Posterior cingulate gyrus (tissue), 11 donors: ENCODE measurements at places on chromosomes 1 and 21.
A peak's percentile ranks its signal among the peaks of the same experiment; 100 is the strongest.

GRCh38 chr1:115694805-115695204 is 53.0 kb downstream of the VANGL1 start:
- no peak for DNase-seq

DNA sequence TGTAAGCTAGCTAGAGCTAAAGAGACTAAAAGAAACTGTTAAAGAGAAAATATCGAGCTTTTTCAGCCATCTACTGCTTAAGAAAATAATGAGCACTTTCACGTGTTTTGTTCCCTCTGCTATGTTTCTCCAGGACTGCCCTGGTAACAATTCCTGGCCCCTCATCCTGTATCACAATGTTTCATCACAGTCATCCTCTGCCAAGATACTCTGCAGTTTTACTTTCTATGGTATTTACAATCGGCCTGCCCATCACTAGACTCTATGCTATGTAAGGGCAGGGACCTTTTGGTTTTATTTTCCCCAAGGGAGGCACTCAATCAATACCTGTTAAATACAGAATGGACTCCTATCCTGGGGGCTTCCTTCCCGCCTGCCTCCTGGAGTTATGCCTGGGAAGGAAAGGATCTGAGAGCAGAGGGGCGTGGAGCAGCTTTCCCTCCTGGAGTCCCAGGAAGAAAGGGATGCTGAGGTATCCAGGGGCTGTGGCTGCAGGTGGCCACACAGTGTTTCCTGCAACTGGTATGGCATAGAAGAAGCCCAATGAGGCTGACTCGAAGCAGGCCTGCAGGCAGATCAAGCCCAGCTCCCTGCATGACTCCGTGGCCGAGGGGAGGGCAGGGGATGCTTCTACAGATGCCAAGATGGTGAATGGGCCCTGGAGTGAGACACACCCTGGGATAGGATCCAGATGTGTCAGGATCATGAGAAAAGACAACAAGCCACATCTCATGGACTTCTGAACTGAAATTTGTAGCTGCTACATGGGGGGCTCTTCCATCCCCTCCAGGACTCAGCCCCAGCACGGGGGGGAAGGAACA is 52.9 kb downstream of the MATN1 start:
- DNase-seq, result no peak

DNA sequence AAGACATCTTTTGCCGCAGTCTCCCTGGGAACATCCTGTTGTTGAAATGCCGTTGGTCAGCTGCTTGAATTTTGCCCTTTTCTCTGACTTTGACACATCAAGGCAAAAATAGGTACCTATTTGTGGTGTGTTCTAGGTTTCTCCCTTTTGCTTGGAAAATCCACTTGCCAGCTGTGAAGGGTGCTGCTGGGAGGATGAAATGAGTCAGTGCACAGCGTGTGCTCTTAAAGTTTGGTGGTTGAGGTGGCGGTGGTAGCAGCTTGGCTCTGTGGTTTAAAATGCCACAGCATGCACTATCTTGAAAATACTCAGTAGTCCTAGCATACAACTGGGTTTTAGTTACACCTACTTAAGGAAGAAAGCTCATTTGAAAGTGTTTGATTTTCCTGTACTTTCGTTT is 183.8 kb downstream of the DHRS3 start:
- DNase-seq, result peak; percentile 88

DNA sequence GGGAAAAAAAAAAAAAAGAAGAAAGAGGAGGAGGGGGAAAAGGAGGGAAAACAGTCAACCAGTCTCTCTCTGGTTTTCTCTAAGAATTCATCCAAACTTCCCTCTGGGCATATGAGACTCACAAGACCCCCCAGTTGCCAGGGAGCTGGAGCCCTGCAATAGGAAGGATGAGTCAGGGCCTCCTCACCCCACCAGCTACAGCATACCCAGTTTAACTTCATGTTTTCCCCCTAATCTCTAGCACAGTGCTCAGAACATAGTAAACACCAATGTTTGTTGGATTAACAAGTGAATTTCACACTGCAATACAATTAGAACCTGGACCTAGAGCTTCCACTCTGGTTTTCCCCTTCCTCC is 7.8 kb downstream of the F11R start:
- no peak for DNase-seq

DNA sequence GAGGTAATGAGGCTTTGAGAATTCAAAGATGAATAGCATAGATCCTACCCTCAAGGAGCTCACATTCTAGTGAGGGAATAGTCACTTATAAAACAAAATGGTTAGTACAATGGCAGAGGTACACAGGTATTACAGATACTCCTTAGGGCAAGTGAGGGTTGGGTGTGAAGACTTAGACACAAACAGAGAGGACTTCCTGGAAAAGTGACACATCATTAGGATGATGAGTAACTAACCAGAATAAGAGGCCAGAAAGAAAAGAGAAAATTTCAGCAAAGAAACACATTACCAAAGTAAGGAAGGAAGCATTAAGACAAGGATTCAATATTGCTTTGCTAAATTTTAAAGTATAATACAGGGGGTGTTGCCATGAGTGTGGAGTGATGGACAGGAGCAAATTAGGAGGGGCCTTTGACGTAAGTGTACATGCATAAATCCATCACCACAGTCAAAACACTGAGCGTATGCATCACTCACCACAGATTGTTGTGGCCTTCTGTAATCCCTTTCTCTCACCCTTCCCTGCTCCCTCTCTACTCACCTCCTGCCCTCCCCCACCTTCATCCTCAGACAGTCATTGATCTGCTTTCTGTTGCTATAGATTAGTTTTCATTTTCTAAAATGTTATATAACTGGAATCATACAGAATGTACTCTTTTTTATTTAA is 7.9 kb downstream of the CD53 start:
- no peak for DNase-seq

GRCh38 chr1:208942394-208943130 is 641.0 kb upstream of the CAMK1G start:
- DNase-seq, result no peak

- no peak for DNase-seq
These were observed 41.7 kb downstream of the PTGFRN start for GRCh38 chr1:116951200-116951935.

- DNase-seq, result no peak
These were observed 81.5 kb upstream of the LPGAT1 start for GRCh38 chr1:211912038-211912437.

GRCh38 chr1:183238071-183238470 is 52.0 kb downstream of the LAMC2 start:
- DNase-seq, result no peak

GRCh38 chr1:220703305-220703704 is 13.1 kb downstream of the C1orf115 start:
- DNase-seq, result no peak

DNA sequence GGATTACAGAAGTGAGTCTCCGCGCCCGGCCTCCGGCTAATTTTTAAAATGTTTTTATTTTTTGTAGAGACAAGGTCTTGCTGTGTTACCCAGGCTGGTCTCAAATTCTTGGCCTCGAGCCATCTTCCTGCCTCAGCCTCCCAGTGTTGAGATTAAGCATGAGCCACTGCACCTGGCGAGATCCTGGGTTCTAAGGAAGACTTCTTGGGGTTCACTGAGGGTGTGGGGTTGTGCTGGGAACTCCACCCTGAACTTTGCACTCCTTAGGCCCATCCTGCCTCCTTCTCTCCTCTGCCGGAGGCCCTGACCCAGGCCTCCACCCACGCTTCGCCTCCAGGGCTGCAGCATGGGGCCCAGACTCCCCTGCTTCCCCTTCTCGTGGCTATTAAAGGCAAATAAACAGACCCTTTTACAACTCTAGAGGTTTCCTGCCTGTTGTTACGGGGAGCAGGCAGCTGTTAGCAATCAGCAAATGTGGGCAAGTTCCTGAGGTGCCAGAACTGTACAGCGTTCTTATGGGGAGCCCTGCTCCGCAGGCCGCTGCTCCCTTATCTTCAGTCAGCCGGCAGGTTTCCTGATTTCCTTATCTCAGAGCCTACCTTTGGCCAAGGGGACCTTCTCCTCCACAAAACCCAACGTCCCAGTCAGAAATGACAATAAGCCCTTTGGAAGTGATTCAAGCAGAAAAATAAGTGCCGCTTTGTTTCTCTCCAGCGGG is 41.0 kb upstream of the LIN9 start:
- DNase-seq, result no peak

GRCh38 chr1:228076796-228077430 is 5.6 kb upstream of the ARF1 start:
- DNase-seq, result no peak

- DNase-seq, result no peak
These were observed 15.5 kb downstream of the LYPLAL1 start for GRCh38 chr1:219189021-219189824.
